ENCODE measurements at places on chromosomes 3 and 15. TPM values are rescaled to one million over a fixed set of nuclear protein-coding genes. Genes with fewer than 3 reads are reported as not detected.

LRRIQ4 gene
- total RNA-seq, result 0.09 TPM

GOLGA8T gene
- not detected for total RNA-seq

GOLGA6L9 gene
- 1.5 TPM for total RNA-seq

DNA sequence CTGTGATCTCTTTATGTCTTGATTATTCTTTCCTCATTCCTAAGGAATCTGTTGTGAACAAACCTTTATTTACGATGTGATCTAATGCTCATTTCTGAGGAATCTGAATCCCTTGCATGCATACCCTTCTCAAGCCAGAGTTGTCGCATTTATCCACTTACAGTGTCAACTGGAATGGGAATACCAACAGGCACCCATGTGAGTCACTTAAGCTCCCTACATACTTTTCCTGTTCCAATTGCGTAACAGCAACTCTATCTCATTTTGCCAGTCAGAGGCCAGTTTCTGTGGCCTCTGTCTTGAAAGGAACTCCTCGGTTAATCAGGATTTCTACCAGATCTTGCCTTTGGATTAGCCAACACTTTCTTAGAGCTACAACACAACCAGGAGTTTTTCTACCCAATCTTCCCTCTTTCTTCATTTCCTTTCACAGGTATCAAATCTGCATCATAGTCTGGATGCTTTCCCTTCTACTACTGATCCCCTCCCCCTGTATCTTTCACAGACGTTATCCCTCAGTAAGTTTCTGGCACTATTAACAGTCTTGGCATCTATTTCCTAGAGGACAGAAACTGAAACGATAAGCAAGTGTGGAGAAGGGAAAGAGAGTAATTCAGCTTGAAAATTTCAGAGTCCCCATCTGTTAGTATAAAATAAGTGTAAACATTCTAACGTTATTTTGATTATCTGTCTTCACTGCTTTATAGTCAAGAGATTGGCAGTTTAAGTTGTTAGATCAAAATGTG lies 66.8 kb upstream of the BCHE start:
- DNase-seq, result no peak

DNA sequence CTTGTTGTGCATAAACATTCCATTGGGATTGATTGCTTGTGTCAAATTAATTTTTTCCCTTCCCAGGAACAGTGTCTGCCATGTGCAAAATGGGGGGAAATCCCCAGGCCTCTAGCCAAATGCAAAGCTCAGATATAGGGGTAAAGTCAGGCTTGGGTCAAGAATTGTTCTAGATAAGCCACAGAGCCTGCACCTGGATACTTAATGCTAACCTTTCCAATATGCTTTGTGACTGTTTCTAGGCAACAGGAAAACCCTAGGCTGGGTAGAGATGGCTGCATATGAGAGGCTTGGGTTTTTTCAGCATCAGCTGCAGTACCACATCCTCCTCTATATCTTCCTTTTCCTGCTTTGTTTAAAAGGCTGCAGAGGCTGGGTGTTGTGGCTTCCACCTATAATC lies 61.9 kb upstream of the ROPN1 start:
- no peak for DNase-seq

DNA sequence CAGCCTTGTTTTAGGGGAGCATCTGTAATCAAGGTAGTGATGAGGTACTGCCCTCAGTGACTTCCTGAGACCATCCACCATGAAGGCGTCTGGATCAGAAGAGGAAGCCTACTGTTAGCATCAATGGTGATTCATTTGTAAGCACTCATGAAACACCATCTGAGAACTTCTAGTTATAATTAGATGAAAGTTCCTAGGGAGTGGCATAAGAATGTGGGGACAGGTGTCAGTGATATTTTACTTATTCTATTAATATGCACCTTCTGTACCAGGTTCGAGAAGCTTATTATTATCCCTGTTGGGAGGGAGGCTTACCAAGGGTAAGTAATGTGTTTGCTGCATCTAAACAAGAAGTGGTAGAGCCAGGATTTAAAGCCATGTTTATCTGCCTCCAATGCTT lies 295.8 kb upstream of the TBL1XR1 start:
- no peak for DNase-seq

DNA sequence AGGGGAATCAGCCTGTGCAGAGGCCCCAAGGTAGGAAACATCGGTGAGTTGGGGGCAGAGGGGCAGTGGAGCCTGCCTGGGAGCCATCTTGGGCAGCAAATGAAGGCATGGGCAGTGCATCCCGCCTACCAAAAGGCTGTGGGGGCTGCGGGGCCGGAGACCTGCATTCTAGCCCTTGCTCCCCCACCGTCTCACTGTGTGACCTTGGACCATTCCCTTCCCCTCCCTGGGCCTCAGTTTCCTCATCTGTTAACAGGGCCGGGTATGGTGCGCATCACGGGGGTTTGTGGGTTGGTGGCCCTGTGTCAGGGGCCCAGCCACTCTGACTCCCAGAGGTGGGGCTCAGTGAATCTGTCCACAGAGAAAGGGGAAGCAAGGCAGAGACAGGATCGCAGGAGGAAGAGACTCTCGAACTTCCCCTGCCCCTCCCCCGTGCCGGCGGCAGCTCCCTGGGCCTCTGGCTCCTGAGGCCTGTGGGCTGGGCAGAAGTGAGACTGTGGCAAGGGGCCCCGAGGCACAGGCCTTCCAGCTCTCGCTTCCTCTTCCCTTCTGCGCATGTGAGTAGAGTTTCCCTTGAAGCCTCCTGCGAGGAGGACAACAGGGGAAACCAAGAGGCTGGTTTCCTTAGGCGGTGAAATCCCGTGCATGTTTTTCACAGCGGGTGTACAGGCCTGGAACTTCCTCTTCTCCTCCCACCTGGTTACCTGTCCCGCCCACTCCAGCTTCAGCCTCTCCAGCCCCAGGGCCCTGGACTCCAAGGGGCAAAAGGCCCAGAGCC lies 42.9 kb downstream of the IDH2 start:
- DNase-seq, result peak; percentile 92

- peak; percentile 71 for DNase-seq
These were observed 12.7 kb downstream of the LYSMD4 start for GRCh38 chr15:99720533-99720932.

DNA sequence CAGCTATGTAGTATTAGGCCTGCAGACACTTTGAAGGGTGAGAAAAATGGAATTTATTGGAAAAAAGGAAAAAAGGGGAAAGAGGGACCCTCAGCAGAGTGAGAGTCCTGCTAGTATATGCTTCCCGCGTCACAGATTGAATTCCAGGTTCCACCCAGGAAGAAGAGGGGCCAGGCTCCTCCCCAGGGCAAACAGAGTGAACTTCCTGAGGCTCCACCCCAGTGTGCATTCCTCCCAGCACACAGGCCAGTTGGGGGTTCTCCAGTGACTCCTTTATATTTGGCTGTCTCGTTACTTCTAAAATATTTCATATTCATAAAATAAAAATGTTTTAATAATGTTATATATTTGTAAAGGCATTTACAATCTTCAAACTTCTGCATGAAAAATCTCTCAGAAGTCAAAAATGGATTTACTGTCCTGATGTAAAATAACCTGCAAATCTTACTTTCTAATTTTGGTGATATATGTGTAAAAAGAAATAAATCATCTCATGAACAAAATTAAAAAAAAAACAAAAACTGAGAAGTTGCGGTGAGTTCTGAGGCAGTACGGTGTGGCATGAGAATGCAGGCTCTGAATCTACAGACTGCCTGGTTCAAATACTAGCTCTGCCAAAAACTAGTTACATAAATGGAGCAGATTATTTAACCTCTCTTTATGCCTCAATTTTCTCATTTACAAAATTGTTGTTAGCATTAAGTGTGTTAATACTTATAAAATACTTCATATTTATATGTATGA lies 175.8 kb upstream of the P2RY1 start:
- DNase-seq, result no peak

DNA sequence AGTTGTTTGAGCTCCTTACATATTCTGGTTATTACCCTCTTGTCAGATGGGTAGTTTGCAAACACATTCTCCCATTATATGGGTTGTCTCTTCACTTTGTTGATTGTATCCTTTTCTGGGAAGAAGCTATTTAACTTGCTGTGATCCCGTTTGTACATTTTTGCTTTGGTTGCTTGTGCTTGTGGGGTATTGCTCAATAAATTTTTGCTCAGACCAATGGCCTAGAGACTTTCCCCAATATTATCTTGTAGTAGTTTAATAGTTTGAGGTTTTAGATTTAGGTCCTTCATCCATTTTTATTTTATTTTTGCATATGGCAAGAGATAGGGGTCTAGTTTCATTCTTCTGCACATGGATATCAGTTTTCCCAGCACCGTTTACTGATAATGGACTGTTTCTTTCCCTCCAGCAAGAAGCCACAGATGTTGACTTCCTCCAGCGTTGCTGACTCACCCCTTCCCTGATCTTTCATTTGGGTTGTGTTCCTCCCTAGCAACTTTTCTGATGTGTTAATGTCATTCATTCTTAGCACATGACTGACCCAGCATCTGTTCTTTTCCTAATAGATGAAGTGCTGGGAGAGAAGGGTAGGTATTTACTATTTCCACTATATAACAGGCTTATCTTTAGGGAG lies 166.7 kb upstream of the SGO1 start:
- no peak for DNase-seq

- no peak for DNase-seq
These were observed 25.2 kb upstream of the CNTN3 start for GRCh38 chr3:74639681-74640080.

- DNase-seq, result no peak
These were observed 14.0 kb downstream of the FBXL22 start for GRCh38 chr15:63611177-63611576.

GRCh38 chr3:15632212-15632580 lies 30.7 kb downstream of the BTD start:
- no peak for DNase-seq

DNA sequence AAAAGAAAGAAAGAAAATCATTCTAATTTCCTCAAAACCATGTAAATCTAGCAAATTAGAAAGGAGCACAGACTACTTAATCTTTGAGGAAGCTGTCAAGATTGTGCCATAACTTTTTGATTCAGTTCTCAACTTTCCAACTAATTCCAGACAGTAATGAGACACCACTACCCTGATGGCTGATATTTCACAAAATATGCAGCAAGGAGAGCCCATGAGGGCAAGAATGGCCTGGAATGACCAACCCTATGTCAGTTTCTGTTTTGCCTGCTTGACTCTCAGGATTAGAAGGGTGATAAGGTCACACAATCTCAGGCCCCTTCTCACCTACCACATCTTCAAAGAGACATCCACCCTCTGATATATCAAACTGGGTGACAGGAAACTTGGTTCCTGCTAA lies 134.7 kb downstream of the MAGI1 start:
- no peak for DNase-seq

DNA sequence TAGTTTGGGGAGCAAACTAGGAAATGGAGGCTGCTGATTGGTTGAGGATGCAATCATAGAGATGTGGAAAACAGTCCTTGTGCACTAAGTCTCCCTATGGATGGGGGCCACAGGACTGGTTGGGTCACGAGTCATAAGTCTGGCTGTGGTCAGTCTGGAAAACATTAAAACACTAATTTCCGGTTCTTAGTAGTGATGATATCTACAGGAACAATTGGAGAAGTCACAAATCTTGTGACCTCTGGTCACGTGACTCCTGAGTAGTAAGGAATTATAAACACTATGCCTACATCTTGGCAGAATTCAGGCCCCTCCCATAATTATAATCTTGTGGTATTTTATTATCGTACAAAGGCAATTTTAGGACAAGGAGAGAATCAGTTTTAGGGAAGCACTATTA lies 317.3 kb upstream of the ARPP21 start:
- DNase-seq, result no peak

- DNase-seq, result no peak
These were observed 365.6 kb downstream of the TIGIT start for GRCh38 chr3:114659109-114660061.

GRCh38 chr3:167874671-167875372 lies 139.3 kb downstream of the SERPINI1 start:
- no peak for DNase-seq

GRCh38 chr15:100901296-100901695 lies 17.9 kb upstream of the LRRK1 start:
- DNase-seq, result no peak

DNA sequence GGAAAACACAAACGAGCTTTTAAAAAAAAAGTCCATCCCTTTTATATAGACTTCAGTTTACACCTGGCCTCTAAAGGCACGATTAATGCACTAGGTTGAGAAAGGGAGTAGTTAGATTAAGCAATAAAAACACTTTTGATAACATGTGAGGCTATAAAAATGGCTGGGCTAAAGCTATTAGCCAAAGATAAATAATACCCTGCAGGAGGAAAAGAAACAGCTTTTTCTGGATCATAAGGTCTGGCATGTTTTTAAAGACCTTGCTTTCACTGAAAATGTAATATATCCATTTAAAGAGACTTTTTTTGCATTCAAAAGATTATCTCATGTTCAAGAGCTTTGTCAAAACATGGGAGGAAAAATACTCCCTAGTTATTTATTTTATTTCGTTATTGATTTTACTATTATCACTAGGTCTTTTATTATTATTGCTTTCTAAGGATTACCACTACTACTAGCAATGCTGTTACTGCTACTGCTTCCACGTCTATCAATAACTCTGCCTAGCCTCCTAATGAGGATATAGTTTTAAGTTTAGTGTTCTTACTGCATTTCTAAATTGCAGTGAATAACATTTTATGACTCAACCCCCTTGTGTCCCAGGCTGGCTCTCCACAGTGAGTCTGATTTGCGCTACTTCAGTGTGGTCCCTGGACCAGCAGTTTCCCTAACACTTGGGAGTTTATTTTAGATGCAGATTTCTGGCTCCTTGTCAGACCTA lies 93.4 kb downstream of the THRB start:
- no peak for DNase-seq

DNA sequence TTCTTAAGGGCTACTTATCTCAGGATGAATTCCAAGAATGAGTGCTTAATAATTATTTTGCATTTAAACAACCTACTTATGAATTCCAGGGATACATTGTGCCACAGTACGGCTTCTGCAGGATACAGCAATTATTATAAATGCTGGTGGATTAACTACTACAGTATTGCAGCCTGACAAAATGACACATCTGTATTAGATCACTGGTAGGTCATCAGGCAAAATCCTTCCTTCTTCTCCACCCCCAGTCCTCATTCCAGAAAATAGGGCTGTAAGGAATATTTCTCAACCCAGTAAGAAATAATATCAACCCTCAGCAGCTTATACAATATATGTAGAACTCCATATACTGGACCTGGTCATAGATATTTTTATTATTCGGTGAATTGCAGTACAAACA lies 79.3 kb upstream of the RORA start:
- DNase-seq, result no peak

- no peak for DNase-seq
These were observed 546.1 kb downstream of the NTRK3 start for GRCh38 chr15:87710406-87710805.

- DNase-seq, result no peak
These were observed 139.5 kb upstream of the EIF1B start for GRCh38 chr3:40169983-40170382.

DNA sequence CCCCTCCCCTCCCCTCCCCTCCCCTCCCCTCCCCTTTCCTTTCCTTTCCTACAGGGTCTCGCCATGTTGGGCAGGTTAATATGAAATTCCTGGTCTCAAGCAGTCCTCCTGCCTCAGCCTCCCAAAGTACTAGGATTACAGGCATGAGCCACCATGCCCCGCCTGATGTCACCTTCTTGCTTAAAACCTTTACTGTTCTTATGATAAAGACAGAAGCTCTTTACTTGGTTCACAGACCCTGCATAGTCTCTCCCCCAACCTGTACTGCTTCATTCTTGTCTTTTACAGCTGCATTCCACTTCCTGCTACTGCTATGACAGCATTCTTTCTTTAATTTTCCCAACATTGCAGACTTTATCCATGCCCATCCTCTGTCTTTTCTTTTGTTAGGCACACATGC lies 20.8 kb downstream of the MED12L start:
- no peak for DNase-seq

- no peak for DNase-seq
These were observed 146.6 kb downstream of the FEZF2 start for GRCh38 chr3:62226601-62227339.

GRCh38 chr15:97849183-97849582 lies 111.3 kb upstream of the ARRDC4 start:
- no peak for DNase-seq
